Right cardiac atrium (tissue), 5 donors: ENCODE measurements at places on chromosomes 3 and 15.

DNA sequence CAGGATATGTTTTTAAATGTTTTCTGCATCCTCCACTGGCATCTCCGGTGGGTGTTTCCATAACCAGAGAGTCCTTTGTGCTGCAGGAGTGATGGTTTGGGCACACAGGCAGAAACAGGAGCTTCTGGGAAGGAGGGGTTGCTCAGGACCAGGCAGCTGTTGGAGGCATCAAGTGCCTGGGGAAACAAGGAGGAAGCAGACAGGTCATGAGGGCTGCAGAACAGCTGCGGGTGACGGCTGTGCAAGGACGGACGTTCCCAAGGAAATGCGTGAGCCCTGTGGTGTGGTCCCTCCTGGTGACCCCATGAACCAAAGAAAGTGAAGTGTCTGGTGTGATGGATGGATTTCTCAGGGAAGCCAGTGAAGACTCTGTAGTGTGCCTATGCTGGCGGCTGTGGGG is 61.2 kb upstream of the TNFAIP8L3 start:
- DNase-seq = no peak

- DNase-seq = no peak
These were observed 65.4 kb upstream of the ITGA11 start for GRCh38 chr15:68497206-68497910.

- peak; percentile 73 for DNase-seq
These were observed 328.3 kb downstream of the THSD4 start for GRCh38 chr15:71443538-71443937.

DNA sequence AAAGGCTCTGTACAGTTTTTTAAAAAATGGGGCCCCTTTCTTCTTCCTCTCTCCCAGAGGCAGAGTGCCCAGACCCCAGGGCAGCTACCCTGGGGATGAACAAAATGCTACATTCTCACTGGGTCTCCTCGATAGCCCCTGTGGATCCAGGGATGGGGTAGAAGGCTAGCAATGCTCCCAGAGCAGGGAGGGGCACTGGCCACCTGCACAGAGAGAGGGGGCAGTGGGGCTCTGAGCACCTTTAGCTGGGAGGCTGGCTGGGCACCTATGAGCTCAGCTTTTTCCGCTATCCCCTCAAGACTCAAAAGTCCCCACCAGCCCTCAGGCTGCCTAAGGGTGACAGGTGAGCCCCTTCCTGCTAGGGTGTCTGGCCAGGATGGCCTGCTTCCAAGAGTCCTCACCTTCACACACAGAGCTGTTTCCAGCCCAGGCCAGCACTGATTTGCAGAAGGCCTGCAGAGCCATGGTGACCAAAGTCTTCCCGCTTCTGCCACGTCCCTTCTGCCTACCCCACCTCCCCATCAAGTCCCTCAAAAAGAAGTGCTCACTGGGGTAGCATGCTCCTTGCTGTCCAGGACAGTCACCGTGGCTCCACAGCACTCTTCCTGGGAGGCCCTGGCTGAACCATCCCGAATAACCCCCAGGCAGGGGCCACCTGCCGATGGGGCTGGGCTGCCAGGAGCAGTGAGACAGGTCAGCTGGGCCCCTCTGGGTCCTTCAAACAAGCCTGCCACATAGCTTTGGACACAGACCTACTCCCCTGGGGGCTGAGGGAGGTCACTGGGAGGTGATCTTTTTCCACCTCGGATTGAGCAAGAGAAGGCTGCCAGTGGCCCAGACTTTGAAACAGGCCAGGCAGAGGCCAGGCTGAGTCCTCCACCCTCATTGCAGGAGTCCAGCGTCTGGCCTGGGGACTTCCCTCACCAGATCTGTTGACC is 20.4 kb downstream of the BMF start:
- peak; percentile 62 for DNase-seq

DNA sequence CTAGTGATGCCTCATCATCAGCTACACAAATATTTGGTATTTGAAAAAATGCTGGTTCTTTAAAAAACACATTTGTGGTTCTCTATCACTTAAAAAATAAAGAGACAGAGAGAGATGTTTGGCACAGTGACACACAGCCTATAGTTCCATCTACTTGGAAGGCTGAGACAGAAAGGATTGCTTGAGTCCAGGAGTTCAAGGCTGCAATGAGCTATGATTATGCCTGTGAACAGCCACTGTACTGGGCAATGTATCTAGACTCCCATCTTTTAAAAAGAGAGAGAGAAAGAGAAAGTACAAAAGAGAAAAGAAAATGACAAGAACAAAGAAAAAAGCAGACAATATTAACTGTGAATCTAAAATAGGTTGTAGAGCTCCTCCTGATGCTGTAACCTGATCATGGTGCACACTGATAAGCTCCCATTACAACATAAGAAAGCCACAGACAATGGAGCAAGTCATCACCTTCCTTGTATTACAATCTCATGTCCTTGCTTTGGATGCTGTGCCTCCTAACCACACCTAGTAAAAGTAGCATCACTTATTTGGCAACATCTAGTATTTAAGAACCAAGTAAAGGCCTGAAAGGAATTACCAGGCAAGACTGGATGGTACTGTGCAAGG is 31.7 kb upstream of the MAP4 start:
- no peak for DNase-seq

- no peak for DNase-seq
These were observed 935.8 kb downstream of the IGSF11 start for GRCh38 chr3:118098827-118099226.
